CD4-positive, alpha-beta T cell treated with Interleukin-17A for 1 hour (primary cell): ENCODE measurements at places on chromosomes 3 and 15.

GRCh38 chr15:51085764-51086163, 8.9 kb downstream of the TNFAIP8L3 start:
- DNase-seq: no peak

- no peak for DNase-seq
Measured at GRCh38 chr15:86063356-86064095, 16.1 kb upstream of the AGBL1 start.

- no peak for DNase-seq
Measured at GRCh38 chr15:25091421-25092158, 136.8 kb downstream of the SNRPN start.

DNA sequence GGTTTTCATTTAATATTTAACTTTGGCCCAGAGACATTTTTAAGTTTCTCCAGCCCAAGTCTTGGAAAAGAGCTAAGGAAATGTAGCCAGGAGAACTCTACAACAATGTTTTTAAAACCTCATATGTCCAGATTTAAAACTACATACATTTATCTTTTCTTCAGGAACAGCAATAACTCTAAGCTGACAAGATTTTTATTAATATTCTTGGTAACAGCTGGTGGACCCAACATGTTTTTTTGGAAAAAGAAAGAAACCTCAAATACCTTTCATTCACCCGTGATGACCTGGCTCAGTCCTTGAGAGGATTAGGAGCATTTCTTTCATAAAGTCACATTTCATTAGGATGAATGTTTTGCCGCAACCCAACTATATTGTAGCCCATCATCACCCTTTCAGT, 50.4 kb upstream of the CMSS1 start:
- DNase-seq: no peak

GRCh38 chr15:69815793-69816192, 281.9 kb downstream of the TLE3 start:
- DNase-seq: no peak

DNA sequence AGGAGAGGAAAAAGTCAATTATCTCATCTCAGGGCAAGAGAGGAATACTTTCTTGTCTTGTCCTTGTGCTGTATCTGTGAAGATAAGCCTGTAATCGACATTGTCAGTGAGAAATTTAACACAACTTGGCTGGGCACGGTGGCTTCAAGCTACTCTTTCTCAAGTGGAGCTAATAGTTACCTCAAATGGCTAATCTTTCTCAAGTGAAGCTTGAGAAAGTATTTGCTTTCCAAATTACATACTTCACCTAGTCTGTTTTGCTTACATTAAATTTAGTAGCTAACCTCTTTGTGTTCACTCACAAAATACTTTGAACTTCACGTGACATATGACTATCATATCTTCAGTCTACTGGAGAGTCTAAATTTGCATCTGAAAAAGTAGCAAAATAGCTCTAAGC, 48.3 kb upstream of the B3GALNT1 start:
- no peak for DNase-seq

DNA sequence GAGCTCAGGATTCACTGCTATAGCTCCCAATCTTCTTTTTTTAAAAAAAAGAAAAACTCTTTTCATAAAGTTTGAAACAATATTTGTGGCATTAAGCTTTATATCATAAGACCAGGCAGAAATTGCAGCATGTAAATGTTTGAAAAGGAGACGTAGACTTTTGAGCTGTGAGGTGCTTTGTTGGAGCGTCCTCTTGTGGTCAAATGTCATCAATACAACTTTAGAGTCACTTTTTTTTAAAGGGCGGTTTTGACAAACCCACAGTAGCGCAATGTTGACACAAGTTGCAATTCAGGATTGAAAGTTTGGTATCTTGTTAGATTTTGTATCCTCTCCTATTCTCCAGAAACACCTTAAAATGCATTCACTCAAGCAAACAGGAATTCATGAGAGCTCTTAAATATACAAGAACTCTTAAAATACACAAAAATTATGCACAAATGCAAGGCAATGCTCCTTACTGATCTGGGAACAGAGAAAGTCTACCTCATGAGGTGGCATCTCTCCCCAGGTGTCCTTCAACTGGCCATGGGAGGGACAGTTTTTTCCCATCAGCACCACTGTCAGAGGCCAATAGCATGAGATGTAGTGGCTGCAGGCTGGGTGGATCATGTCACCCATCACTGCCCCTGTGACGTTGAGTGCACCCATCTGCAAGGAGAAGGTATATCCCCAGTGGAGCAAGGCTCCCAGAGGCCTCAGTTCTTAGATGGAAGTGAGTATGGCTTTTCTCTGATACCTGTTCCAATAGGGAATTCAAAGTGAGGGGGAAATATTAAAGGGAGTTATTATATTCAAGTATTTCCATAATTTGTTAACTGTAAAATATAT, 70.7 kb downstream of the ANXA2 start:
- DNase-seq: peak; percentile 71

- DNase-seq: no peak
Measured at GRCh38 chr15:23002920-23003319, 22.8 kb upstream of the CYFIP1 start.

GRCh38 chr3:36511791-36512486, 131.6 kb downstream of the STAC start:
- DNase-seq: no peak

GRCh38 chr3:30611613-30612436, 5.4 kb downstream of the TGFBR2 start:
- DNase-seq: peak; percentile 59

DNA sequence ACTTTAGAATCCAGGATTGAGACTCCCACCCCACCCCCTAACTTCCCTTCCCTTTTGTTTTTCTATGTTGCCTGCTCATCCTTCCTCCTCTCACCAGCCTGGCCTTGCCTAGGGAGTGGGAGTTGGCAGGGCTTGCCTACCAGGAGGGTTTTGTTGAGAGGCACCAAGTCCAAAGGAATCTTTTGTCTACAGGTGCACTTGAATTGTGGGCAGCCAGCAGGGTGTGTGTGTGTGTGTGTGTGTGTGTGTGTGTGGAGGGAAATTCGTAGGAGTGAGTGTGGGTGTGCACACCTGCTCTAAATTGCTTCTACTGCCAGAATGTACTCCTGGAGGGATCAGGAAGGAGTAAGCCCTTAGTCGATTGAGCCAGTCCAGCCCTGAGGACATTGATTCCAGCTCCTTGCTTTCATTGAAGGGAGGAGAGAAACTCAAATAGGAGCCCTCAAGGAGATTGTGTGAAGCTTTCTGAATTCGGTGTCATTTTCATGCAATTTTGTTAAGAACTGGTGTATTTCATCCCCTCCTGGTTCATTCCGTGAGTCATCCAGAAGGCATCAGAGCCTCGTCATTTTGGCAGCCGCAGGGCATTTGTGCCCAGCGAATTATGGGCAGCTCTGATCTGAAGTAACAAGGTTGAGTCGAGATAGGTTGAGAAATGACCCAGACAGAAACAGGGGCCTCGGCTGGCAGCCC, 112.1 kb downstream of the SLCO3A1 start:
- no peak for DNase-seq

DNA sequence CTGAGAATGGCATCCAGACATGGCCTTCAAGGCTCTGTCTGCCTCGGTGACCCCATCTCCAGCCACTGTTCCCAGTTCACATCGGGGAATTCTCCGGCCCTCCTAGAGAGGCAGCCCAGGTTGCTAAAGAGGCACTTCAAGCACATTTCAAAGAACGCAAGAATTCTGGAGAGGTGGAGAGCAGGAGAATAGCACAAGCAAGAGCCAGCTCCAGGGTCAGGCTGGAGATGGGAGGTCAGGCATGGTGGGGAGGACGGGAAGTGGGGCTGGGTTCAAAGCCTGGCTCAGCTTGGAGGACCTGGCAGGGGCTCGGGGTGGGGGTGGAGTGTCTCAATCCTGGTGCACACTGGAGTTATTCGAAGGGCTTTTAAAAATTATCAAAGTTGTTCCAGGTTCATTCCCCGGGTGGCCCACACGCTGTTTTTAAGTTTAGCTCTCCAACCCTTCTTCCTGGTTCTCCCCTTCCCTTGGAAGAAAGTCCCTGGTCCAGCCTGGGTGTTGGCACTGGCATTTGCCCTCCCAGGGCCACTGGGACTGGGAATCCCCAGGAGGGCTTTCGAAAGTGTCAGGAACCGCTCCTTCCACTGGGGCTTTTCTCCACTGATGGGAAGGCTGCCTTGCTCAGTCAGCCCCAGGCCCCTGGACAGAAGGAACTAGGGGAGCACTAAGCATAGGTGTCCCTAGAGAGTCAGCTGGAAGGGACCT, 35.8 kb downstream of the ZNF710 start:
- no peak for DNase-seq

DNA sequence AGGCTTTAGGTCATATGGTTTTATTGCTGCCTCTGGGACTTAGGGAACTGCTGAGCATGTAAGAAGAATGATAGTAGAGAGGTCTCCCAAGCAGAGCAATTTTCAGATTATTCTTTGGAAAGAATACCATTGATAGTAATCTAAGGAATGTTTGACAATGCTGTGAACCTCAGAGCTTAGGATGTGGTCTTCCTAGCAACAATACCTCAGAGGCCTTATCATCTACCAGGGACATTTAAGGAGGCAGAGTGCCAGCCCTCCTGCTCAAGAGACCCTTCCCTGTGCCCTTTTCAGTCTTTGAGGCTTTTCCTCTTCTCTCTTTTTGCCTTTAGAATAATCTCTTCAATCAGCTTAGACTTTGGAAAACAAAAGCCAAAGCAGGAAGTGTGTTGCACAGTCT, 272.1 kb downstream of the OXSM start:
- no peak for DNase-seq

GRCh38 chr3:151795276-151795675, 18.6 kb upstream of the AADAC start:
- DNase-seq: no peak

DNA sequence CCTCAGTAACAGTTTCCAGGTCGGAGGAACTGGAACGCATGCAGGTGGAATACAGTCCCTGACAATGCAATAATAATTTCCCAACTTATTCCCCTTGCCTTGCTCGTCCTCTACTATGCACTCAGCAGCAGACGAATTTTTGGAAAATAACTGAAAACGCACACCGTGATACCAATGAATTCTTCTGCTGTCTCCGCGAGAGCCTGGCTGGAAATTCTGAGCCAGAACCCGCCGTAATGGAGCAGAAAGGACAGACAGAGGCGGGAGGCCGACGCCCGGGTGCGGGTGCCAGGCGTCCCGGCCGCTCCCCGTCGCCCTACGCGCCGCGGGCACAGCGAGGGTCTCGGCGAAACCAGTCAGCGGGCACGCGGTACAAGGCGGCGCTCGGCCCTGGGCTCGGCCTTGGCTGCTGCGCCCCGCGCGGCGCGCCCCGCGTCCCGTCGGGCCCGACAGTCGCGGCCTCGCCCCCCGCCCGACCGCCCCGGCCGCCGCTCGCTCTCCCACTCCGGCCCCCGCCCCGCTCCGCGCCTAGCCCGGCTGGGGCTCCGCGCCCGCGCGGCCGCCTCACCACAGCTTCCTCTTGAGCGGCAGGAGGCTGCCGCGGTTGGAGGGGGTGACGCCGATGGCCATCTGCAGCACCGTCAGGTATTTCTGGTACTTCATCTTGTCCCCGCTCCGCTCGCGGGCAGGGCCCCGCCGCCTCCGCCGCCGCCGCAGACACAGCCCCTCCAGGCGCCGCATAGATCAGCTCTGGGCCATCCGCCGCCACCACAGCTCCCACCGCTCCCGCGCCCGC, 114.5 kb upstream of the GOLGA8J start:
- no peak for DNase-seq

DNA sequence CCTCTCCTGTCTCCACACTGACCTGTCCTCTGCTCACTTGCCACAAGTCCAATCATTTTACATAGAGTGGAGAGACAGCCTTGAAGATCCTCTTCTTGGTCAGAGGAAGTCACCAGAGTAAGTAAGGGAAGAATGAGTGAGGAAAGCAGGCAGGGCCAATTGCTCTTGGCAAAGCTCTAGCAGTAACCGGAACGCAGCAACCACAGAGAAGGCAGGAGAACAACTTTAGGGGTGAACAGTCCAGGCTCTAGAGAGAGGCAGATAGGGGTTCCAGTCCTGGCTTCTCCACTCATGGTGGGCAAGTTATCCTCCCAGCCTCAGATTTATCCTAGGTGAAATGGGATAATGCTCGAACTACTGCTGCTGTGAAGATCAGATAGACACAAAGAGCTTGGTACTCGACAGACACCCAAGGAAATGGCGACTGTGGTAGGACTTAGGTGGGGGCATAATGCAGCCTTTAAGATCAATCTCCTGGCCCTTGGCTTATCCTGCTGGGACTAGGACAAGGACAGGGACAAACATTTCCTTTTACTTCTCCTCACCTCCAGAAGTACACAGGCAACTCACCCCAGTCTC, 1.2 kb upstream of the ADAMTSL3 start:
- DNase-seq: no peak

- DNase-seq: peak; percentile 36
Measured at GRCh38 chr3:52246728-52247408, 1.3 kb downstream of the PPM1M start.

GRCh38 chr15:73608941-73609340, 24.2 kb downstream of the NPTN start:
- DNase-seq: no peak

- DNase-seq: no peak
Measured at GRCh38 chr3:130925628-130926027, 31.7 kb downstream of the ATP2C1 start.

DNA sequence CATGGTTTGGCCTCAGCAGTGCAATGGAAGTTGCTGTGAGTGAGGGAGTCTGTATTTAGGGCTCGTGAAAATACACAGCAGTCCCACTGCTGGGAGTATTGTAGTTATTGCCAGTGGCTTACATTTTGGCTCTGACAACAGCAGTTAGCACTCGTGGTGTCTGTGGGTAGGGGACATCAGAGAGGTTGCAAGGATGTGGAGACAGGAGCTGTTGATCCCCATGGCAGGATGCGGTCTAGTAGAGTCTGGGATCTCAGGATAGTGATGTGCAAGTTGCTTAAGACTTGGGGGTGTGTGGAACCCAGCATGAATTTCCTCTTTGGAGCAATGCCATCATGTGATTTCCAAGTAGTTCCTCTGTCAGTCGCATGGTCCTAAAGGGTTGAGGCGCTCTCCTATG, 59.9 kb downstream of the GALK2 start:
- DNase-seq: no peak

DNA sequence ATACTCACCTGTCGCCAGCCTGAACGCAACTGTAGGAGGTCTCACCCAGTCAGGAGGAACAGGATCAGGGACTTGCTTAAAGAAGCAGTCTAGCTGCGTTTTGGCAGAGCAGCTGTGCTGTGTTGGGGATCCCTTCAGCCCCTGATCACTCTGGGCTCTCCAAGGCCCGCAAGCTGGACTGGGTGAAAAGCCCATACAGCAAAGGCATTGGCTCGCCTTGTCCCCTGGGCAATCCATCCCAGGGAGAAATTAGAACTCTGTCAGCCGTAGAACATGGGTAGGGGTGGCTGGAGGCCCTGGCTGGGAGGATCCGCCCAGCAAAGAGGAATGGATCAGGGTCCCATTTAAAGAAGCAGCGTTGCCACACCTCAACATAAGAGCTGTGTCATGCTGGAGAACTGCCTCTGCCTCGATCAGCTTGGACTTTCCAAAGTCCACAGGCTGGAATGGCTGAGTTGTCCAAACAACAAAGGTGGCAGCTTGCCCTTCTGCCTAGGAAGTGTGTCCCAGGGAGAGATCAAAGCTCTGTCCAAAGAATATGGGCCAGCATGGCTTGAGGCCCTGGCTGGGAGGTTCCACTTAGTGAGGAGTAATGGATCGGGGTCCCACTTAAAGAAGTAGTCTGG, 9.1 kb downstream of the OR5H2 start:
- no peak for DNase-seq
